GM20000 (cell line): ENCODE measurements at places on chromosomes 12 and 14.

DNA sequence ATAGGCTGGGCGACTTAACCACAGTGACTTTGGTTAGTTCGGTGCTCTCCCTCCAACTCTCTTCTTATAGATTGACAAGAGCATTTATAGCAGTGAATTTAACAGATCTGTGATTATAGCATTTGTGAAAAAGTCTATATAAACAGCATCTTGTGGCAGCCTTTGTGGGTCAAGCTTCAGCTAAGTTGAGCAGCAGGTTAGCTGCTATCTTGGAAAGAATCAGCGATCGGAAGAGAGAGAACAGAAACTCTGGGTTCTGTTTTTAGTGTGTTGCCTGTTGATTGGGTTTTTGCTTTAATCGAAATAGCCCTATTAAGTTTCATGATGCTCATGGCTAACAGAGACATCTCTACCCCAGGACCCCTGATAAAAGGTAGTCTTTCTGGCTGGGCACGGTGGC lies 20.2 kb downstream of the EVL start:
- DNase-seq = no peak

DNA sequence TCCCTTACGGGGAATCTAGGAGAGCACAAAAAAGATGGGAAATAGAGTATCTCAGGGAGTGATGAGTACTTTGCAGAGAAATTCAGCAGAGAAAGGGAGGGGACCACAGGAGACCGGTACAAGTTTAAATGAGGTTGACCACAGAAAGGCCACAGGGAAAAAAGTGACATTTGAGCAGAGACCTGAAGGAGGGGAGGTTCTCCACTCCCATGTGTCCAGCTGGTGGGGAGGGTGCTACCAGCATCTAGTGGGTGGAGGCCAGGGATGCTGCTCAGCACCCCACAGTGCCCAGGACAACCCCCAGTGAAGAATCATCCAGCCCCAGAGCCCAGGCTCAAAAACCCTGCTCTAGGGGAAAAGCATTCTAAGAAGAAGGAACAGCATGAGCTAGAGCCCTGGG lies 34.6 kb downstream of the TESC start:
- DNase-seq = no peak

- no peak for DNase-seq
These were observed at the start of gene PLEK2 for GRCh38 chr14:67411820-67412421. TSS of gene PLEK2 (minus strand) at chr14:67412165. CDS start at chr14:67412059, 106 bp downstream.

GRCh38 chr12:89353188-89353822 lies 1.0 kb upstream of the DUSP6 start:
- DNase-seq = peak; percentile 65

DNA sequence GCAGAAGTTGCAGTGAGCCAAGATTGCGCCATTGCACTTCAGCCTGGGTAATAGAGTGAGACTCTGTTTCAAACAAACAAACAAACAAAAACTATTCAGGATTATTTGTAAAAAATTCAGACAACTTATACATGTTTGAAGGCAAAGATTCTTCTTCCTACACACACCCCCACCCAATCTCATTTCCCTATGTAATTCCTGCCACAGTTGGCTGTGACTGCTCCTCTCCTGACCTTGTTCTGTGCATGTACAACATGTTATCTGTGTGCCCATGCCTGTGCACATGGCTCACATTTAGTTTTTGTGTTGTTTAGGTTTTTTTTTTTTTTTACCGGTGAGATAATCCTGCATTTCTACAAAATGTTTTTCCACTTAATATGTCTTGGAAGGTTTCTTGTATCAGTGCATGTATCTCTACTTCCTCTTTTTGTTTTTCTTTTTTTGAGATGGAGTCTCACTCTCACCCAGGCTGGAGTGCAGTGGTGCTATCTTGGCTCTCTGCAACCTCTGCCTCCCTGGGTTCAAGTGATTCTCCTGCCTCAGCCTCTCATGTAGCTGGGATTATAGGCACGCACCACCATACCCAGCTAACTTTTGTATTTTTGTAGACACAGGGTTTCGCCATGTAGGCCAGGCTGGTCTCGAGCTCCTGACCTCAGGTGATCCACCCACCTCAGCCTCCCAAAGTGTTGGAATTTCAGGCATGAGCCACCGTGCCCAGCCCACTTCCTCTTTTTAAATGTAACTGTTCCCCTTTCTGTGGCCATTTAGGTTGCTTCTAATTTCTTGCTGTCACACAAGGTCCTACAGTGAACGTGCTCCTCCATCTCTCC lies 8.7 kb downstream of the CFAP251 start:
- no peak for DNase-seq

GRCh38 chr14:60677701-60678100 lies 28.4 kb upstream of the SIX1 start:
- no peak for DNase-seq

- DNase-seq = peak; percentile 93
These were observed 50.6 kb downstream of the LRCOL1 start for GRCh38 chr12:132559652-132560363.

DNA sequence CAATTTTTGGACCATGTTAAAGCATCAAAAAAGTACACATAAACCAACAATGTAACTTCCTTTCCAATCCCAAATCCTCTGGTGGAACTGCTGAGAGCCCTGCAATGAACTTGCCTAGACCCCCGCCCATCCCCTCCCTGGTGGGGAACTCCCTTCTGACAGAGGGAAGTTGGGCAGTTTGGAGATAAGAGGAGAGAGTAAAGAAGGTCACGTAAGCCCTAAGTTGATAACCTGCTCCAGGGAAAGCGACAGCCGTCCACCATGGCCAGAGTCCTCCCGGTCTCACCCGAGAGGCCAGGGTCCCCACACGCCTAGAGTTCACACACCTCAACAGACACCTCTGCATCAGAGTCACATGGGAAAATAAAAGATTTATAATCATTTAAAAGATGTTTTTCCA lies 138.7 kb downstream of the EGLN3 start:
- DNase-seq = no peak

DNA sequence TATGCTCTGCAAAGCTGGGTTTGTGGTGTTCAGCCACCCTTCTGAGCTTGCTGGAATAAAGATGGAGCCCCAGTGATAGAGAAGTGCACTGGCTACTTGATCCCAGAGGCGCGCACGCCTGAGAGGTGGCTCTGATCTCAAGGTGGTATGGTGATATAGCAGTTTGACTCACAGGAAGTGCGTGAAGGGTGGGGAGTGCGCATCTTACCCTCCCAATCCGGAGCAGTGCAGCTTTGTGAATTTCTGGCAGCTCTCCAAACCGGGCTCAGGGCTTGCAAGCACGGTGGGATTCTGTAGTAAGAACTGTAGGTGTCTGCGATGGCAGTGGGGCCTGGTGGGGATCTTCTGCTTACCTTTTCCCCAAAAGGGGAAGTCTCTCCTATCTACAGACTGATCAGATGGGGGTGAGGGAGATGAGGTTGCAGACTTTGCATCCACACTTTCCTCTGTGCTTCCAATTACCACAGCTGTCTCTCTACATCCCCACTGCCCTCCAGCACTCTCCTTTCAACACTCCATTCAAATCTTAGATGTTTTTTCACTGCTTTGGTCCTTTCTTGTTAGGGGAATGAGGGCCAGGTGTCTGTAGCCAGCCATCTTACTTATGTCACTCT lies 197.4 kb upstream of the SLC38A2 start:
- DNase-seq = no peak

- DNase-seq = peak; percentile 90
These were observed 431 bp downstream of the HIP1R start for GRCh38 chr12:122835750-122836026.

DNA sequence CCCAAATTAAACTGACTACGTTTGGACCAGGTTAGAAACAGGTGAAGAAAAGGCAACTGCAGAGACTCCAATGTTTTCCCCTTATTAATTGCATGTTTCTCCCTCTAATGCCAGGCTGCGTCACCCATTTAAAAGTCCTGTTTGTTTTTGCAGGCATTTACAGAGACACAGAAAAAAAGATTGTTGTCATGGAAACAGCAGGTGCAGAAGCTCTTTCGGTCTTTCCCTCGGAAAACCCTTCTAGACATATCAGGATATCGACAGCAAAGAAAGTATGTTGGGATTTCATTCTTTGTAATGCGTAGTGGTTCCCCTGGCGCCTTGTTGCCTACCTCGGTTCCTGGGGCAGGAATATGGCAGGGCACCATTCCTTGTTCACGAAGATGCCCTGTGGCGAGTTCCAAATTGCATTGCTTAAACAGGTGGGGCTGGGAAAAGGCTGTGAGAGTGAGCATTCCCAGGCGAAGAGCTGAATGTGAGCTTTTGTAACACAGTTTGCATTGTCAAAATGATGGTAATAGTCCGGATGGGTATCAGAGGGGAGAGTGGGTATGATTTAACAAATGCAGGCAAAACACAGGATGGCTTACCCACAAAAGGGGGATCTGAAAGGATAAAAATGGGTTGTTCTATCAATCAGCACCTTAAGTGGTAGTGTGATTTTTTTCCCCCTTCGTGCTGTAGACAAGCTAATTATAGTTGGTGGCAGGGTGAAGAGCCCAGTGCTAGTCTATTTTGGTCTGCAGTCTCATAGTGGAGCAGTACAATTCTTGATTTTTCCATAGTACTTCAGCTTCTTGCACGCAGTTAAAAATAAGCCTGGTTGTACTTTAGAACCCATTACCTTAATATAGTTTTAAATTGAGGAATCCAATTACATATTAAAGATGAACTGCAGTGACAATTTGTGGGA lies 132.4 kb downstream of the GCH1 start:
- DNase-seq = no peak

DNA sequence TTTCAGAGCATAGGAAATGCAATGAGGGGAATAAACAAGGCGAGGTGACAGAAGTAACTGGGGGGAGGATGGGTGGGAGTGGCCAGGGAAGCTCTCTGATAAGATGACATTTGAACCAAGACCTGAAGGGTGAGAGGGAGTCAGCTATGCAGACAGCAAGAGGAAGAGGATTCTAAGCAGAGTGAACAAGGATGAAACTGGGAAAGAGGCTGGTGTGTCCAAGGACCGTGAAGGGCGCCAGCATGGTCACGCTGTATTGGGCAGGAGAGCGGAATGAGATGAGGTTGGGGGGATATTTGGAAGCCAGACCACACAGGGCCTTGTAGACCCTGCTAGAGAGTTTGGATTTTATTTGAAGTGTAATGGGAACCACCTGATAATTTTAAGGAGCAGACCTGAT lies 10.5 kb upstream of the PPP1R1A start:
- no peak for DNase-seq

DNA sequence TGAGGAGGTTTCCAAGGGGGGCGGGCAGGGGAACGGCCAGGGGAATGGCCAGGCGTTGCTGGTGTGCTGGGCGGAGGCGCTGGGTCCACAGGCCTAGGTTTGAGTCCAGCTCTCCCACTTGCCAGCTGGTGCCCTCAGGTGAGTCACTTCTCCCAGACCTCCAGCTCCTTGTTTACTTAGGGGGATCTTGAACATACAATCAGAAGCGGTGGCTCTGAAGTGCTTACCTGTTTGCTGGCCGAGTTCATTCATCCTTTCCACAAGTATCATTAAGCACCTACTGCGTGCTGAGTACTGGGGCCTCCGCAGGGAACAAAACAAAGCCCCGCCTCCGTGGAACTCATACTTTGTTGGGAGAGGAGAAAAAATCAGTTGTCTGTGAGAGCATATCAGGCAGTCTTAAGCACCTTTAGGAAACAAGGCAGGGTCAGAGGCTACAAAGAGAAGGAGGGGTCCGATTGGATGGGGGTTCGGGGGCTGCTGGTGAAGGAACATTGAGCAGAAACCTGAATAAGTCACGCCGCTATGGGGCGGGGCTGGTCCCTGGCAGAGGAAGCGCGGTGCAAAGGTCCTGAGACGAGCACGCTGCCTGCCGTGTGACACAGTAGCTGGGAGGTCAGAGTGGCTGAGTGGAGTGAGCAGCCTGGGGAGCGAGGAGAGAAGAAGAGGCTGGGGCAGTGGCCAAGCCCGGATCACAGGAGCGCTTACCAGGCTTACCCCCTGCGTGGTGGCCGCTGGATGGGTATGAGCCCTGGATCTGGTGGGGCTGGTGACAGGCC lies 15.1 kb downstream of the MVK start:
- DNase-seq = no peak
